ENCODE measurements at places on chromosomes 3 and 15.

DNA sequence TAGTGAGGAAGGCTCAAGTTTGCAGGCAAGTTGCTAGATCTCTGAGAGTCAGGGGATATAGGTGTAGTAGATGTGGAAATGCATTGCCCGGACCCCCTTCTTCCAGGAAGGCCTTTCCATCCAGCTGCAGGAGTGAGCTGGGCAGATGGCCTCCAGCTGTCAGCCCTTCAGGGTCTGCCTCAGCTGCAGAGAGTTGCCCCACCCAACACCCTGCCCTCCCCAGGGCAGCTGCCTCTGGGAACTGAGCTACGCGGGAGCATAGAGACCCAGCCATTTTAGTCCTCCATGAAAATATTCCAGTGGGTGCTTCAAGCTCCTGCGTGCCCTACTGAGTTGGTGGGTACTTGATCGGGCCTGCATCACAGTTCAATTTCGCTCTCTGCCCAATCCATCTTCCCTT is 29.6 kb downstream of the SPG21 start:
- DNase-seq = no peak

- DNase-seq = no peak
Measured at GRCh38 chr3:42670051-42670576, 15.2 kb upstream of the KLHL40 start.

DNA sequence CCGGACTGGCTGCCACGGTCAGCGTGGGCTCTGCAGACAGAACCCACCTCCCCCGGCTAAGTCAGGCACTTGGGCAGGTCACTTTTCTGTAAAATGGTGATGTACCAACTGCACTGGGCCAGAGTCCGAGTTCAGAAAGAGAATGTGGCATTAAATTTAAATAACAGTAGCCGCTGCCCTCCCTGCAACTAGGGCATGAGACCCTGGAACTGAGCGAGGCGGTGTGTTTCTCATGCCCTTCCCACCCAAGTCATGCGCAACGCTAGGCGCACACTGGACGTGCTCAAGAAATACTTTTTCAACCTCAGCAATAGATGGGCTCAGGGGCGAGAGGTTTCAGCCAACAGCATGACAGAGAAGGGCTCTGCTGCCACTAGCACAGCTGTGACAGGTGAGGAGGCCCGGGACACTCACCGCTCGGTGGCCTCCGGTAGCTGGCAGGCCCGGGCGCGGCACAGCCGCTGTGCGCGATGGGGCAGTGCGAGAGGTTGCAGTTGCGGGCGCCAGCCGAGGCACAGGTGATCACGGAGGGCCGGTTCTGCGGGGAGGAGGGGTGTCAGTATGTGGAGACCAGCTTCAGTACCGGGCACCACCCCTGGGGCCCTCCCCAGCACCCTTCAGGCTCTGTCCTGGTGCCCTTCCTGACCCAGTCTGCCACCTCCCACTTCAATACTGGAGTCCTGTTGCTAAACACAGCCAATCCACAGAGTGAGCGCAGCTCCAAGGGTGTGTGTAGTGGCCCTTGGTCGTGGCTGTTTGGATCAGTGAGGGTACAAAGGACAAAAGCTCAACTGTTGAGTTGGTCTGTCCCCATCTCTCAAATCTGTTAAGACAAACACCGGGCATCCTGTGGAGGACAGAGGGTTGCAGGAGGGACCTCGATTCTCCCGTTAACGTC is 84.5 kb downstream of the VGLL4 start:
- no peak for DNase-seq

- no peak for DNase-seq
Measured at GRCh38 chr3:40875581-40875980, 323.7 kb upstream of the CTNNB1 start.

GRCh38 chr3:85912980-85913379 is 954.2 kb downstream of the CADM2 start:
- no peak for DNase-seq

DNA sequence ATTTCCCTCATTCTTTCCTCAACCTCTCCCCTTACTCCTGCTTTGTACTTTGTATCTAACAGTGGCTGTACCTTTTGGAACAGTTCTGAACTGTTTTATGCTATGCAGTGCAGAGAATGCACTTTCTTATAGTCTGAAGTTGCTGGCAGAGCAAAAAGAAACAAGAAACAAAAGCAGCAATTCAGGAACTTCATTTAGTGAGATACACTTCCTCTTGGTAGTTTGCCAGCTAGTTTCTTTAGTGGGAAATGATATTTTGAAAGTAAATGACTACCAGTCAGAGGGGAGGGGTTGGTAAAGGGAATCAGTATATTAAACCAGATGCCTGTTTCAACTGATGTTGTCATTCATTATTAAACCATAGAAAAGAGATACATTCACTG is 55.0 kb upstream of the CHD2 start:
- peak; percentile 78 for DNase-seq

GRCh38 chr3:123870033-123870432 is 14.1 kb downstream of the MYLK start:
- DNase-seq = no peak

GRCh38 chr15:79962178-79962577 is 8.8 kb downstream of the BCL2A1 start:
- no peak for DNase-seq

DNA sequence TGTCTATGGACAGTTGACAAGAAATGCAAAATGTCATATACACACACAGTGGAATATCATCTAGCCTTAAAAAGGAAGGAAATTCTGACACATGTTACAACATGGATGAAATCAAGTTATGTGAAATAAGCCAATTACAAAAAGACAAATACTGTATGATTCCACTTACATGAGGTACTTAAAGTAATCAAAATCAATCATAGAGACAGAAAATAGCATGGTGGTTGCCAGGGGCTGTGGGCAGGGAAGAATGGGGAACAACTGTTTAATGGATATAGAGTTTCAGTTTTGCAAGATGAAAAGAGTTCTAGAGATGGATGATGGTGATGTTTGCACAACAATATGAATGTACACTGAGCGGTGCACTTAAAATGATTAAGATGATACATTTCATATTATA is 613.8 kb upstream of the ZNF385D start:
- DNase-seq = no peak

GRCh38 chr3:185900228-185900627 is 37.6 kb downstream of the TRA2B start:
- no peak for DNase-seq

DNA sequence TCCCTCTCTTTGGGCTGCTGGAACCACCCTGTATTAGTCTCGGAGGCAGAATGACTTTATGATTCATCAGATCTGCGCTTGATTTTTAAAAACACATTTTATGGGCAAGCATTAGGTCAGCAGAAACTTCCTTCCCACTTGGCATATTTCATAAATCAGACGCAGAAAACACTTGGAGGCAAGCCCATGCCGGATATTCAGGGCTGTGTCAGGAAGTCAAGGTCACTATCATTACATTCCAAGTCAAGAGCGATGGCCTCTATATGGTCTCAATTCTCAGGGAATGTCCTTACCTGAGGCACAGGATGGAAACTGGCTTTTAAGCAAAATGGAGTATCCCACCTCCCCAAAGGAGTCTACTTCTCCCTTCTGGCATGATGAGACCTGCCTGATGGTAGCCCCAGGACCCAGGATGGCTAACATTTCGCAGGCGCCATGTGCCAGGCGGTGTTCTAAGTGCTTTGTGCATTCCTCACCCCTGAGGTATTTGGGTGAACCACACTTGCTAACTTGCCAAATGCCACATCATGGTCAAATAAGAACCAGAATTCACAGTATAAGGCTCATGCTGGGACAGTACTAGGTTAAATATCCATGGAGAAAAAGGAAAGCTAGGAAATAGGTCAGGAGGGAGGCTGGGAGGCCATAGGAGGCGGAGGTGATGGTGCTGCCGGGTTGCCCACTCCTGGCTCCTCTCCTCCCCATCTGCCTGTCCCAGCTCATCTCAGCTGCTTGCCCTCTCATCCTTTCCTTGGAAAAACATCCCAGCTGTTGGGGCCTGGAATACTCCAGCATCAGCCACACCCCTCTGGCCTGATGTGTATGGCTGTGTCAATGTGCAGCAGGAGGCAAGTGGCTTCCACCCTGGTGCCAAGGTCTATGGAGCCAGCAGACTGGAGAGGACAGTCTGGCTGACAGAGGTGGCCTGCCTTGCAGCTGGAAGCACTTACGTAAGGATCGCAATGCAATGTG is 18.8 kb downstream of the BCL2L10 start:
- DNase-seq = no peak

- DNase-seq = no peak
Measured at GRCh38 chr15:29115093-29115991, 154.3 kb downstream of the NSMCE3 start.

DNA sequence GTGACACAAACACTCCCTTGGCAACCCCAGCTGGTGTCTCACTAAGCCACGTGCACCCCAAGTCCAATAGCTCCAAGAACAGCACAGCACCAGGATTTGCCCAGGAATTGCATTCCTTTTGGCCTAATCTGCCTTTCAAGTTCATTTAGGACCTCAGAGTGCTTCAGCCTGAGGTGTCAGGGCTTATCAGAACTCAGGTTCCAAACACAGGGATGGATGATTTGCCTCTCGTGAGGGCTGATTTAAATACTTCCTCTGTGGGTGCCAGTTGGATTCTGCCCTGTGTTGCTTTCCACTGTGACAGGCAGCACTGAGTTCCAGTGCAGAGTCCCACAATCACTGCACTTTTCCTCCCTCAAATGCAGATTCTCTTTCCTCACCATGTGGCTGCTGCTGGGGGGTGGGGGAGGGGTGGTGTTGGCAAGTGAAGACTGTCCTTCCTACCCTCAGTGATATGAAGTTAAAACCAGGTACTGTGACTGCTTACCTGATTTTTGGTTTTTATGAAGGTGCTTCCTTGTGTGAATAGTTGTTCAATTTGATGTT is 204.3 kb upstream of the STAC start:
- DNase-seq = no peak

DNA sequence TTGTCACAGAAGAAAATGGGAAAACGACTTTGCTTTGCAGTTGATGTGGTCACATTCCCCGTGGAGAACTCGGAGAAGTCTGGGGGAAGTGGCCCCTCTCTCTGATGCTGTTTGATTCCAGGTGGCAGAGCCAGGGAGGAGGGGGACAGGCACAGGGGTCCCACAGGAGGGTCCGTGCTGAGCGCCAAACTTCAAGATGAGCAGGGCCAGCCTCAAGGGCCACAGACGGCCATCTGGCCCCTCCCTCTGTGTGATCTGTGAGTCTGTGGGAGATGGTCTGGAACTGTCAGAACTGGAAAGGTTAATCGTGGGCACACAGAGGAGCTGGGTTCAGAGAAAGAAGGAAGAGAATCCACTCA is 23.1 kb upstream of the CORO2B start:
- DNase-seq = no peak

- no peak for DNase-seq
Measured at GRCh38 chr3:196813903-196814302, 53.8 kb upstream of the SENP5 start.

GRCh38 chr15:39680868-39681267 is 100.0 kb downstream of the THBS1 start:
- no peak for DNase-seq

- DNase-seq = no peak
Measured at GRCh38 chr3:6229778-6230410, 631.0 kb upstream of the GRM7 start.

- DNase-seq = no peak
Measured at GRCh38 chr3:88462230-88462629, 312.5 kb downstream of the C3orf38 start.

DNA sequence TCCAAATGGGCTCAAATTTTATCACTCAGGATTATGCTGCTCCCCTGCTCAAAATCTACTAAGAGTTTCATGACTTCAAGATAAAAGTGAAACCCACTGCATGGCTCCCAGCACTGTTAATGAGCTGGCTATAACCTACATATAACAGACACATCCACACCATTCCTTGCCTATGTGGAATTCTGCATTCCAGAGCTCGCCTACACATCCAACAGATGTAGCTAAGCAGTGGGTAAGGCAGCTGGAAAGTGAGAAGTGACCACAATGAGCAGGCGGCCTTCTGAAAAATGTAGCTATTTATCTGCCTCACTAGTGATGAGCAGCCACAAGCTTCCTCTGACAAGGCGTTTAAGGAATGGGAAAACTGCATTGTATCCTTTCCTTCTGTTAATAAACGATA is 92.0 kb upstream of the TRIM42 start:
- no peak for DNase-seq

DNA sequence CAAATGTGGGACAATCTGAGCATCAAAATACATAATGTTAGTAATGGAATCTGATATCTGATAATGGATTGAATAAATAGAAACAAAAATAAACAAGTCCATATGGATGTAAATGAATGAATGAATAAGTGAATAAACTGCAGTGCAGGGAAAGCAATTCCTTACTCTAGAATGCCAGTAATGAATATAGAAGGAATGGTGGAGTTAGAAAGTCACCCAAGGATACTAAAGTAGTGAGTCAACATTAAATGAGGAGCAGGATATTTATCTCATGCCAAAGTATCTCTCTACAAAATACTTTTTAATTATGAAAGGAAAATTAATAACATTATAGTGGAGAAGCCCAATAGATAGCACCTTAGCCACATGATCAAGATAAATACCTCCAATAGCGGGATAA is 300.3 kb downstream of the FEZF2 start:
- DNase-seq = no peak

DNA sequence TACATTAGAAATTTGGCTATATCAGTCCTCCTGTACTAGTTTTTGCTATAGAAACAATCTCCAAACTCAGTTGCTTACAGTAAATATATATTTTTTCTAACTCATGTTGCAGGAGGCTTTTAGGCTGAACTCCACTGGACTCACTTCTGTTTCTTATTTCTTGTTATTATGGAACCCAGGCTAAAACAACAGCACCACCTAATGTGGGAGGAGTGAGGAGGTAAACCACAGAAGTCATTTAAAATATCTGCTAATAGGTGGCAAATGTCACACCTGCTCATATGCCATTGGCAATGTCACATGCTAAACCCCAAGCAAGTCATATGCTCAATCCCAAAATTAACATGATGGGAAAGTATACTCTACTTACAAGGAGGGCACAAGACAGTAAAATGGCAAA is 462.2 kb downstream of the PLOD2 start:
- DNase-seq = no peak

DNA sequence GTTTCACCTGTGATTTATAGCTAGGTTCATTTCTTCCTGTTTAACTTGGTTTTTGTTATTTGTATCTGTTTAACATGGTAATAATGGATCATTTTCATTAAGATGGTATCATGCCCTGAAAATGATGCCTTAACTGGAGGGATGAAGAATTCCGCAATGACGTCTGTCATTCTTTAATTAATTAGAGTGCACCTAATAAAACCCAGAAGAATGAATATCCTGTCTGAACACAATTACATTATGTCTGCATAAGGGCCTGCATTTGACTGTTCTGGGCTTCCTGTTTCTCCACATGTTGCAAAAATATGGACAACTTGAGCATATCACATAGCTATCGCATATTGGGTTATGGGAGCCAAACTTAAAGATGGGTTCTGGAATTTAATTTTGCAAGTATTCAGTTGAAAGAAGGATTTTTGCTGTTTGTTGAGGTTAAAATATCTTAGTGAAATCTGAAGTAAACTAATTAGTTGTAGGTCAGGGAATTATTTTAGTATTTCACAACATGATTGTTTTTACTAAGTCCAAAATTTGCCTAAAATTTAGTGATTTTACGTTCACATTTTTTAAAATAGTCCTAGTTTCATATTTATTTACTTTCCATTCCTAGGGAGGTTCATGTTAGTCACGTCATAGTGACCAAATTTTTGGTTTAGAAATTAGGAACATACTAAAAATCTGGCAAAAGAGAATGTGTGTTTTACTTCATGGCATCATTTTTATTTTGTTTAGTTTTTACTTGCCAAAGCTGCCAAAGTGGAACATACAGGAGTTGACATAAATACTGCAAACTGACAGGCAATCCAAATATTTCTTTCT is 321.0 kb upstream of the TGFBR2 start:
- no peak for DNase-seq
